ENCODE measurements at places on chromosomes 1 and 21.
A peak's percentile ranks its signal among the peaks of the same experiment; 100 is the strongest.

DNA sequence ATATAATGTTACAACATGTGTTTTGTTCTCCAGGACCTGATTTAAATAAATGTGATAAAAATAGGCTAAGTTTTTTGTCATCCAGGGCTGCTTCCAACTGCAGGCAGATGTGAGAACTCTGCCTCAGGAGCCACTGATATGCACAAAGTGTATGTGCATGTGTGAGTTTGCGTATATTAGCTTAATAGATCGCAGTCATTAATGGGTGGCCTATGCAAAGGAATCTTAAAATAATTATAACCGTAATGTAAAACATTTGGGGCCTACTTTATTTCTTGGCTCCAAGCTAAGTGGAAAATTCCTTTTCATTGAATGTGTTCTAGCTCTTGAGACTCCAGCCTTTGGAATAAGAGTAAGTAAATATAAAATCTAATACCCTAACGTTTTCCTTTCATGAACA, 16.8 kb downstream of the DHX9 start:
- no peak for DNase-seq

DNA sequence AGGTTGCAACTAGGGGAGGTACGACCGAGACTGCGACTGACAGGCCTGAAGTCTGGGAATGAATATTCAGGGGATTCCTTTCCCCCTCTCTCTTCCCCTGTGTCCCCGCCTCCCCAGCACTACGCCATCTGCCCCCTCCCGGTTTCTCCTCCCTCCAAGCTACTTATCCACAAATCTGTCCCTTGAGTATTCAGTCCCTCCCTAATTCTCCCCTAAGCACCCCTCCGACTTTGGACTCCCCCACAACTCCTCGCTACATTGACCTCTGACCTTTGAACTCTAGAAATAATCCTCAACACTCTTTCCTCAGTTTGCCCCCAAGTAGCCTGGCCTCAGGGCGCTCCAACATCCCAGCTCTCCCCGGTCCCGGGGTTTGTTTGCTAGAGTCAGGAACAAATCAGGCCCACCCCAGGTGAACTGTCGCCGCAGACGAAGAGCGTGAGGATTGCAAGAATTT, 393 bp downstream of the LYSMD1 start:
- DNase-seq, result no peak

DNA sequence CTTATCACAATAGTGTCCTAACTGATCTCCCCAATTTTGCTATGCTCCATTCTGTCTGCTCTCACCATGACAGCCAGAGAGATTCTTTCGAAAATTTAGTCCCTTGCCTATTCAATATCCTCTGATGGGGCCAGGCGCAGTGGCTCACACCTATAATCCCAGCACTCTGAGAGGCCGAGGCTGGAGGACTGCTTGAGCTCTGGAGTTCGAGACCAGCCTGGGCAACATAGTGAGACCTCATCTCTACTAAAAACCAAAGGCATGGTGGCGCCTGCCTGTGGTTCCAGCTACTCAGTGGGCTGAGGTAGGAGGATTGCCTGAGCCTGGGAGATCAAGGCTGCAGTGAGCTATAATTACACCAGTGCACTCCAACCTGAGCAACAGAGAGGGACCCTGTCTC, 16.1 kb upstream of the PDZK1IP1 start:
- no peak for DNase-seq

DNA sequence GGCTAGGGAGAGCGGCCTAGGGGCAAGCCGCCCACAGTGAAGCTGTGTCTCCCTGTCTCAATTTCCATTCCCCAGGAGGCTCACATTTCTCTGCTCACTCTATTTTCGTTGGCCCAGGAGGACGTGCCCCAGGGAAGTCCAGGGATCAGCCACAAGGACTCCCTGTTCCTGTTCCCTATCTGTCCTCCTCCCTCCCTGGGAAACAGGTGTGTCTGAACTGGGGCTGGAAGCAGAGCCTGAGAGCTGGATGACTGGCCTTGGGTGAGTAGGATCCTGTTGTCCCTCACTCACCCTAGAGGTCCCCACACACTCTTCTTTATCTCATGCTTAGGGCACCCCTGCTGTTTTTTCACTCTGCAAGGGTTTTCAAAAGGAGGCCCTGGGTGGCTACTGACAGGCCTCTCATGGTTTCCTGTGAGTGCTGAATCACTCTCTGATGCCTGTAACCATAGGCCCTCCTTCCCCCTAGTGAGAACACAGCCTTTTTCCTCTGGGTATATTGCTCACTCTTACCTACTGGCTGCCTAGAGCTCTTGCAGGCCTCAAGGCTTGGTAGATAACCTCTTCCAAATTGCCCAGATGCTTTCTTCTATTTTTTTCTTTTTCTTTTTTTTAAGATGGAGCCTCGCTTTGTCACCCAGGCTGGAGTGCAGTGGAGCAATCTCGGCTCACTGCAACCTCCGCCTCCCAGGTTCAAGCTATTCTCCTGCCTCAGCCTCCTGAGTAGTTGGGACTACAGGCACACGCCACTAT, 3.3 kb upstream of the UTP11 start:
- DNase-seq, result peak; percentile 34

DNA sequence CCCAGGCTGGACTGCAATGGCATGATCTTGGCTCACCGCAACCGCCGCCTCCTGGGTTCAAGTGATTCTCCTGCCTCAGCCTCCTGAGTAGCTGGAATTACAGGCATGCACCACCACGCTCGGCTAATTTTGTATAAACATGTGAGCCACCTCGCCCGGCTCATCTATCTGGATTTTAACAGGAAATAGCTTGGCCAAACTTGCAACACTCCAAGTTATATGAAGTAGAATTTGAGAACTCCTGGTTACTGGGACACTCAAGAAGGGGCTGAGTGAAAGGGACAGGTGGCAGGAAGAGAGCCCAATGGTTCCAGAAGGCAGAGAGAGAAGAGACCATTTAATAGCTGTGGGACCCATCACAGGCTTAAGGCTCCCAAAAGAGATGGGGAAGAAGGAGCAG, 2.9 kb upstream of the GPX7 start:
- DNase-seq, result no peak

Measured in stimulated activated CD8-positive, alpha-beta memory T cell treated with anti-CD3 and anti-CD28 coated beads, Interleukin-2, amount 100 ng/mL, for 48 hours (primary cell).